ENCODE measurements at places on chromosomes 4 and X.

- DNase-seq, result no peak
Observed at GRCh38 chrX:67614423-67614822, 70.6 kb downstream of the AR start.

- DNase-seq, result no peak
Observed at GRCh38 chrX:110310896-110311295, 7.0 kb downstream of the AMMECR1 start.

DNA sequence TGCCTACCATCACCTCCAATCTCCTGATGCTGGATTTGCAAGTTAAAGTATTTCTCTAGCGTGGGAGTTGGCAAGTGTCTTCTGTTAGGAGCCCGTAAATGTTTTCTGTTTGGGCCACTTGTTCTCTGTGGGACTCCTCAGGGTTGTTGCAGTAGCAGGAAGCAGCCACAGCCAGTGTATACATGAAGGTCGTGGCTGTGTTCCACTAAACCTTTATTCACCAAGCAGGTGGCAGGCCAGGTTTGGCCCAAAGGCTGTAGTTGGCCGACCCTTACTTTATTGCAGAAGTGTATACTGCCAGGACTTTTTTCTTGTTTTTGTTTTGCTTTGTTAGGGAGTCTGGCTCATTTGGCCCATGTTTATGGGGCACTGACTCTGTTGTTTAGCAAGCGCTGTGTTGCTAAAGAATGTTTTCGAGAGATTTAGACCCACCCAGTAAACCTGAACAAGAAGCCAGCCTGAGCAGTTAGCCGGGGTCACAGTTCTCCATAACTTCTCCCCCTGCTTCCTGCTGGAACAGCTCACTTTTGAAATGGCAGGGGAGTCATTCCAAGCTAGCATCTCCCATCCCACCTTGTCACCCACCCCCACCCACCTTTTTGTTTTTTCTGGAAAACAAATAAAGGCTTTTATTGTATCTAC, 58.8 kb downstream of the SHROOM2 start:
- no peak for DNase-seq

DNA sequence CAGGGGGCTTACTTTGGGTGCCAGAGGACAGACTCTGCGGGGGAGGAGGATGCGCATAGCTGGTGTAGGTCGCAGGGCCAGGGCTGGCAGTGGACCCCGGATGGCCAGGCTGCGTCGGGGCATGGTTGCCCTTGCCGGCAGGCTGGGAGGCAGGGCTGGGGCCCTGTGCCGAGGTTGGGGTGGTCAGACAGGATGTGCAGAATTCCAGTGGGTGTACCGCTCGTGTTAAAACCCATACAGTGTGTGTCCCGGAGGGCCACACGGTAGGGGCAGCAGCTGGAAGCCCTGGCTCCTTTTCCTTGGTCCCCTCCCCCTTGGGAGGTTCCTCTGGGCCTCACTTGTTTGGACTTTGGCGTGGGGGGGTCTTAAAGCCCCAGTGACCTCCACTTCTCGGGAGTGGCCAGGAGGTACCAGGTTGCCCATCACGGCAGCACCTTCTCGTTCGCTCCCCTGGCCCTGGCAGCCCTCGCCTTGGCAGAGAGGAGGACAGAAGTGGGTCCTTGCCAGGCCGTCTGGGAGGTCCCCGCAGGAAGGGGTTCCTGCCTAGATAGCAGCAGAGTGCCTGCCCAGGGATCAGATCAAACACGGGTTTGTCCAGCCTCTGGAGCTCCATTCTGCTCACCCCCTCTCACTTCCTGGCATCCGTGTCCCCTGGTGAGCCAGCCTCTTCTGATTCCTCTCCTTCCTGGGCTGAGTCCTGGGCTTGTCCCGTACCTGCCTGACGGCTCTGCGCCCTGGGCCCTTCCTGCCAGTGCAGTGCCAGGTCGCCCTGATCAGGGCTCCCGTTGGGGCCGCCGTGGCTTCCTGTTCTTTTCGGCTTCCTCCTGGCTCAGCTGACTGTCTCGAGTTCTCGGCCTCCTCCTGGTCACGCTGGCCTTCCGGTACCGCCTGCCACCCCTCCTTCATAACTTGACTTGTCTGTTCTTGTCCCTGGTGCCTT, 56.7 kb upstream of the HGFAC start:
- DNase-seq, result no peak

DNA sequence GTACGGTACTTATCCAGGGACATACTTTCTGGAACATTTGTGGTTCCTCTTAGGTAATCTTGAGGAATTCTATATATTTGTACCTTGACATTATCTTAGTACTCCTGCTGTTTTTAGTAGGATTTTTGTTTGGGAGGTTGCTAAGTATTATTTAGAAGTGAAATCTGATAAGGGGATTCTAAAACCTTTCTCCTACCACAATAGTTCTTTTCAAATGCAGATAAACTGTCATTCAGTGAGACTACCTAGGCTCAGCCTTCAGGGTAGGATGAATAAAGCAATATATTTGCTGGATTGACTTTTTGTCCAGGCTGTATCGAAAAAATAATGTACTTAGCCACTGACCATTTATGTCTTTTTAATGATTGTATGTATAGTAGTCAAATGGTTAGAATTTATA, 25.4 kb downstream of the DIAPH2 start:
- no peak for DNase-seq

GRCh38 chr4:150348079-150348478, 233.9 kb upstream of the MAB21L2 start:
- DNase-seq, result no peak

- no peak for DNase-seq
Observed at GRCh38 chrX:149682956-149683947, 28.6 kb upstream of the MAGEA11 start.

DNA sequence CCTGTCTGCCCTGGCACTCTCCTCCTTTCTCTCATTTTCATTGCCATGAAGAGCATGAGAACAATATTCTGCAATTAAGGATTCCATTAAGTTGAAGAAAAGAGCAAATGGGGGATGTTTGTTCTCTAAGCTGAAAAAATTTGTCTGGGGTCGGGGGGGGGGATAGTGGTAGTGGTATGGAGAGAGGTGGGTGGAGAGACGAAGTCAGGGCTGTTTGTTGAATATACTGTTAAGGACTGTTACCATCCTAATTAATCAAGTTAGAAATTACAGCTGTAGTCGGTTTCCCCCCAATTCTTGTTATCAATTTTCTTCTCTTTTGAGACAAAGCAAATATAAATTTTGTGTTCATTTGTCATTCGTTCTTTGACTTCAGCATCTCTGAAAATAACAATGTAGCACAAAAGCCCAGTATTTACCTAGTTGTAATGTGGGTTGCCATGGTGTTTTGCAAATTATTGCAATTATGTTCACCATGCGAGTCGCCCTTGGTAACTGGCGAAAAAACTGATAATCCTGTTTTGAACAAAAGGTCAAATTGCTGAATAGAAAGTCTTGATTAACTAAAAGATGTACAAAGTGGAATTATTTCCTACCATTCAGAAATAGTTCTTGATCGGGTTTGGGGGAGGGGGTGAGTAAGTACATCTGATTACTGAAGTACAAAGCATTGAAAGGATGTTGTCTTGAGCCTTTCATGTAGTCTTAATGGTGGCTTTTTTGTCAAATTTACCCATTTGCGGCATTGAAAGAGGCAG, 139.1 kb downstream of the ARX start:
- DNase-seq, result no peak

DNA sequence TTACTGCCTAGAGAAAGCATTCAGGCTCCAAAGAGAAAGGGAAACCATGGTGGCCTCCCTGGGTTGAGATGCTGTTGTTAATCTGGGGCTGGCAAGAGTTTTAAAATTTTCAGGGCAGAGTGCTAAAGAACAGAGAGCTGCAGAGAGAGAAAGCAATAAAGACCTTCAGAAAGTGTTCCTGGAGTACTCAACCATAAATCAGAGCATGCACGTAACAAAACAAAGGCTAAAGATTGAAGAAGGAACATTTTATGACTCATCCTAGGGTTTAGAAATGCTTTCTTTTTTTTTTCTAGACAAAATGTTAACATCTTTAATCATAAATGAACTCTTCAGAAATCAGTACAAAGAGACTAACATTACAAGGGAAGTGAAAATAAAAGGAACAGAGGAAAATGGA, 562.3 kb upstream of the NDST4 start:
- no peak for DNase-seq

DNA sequence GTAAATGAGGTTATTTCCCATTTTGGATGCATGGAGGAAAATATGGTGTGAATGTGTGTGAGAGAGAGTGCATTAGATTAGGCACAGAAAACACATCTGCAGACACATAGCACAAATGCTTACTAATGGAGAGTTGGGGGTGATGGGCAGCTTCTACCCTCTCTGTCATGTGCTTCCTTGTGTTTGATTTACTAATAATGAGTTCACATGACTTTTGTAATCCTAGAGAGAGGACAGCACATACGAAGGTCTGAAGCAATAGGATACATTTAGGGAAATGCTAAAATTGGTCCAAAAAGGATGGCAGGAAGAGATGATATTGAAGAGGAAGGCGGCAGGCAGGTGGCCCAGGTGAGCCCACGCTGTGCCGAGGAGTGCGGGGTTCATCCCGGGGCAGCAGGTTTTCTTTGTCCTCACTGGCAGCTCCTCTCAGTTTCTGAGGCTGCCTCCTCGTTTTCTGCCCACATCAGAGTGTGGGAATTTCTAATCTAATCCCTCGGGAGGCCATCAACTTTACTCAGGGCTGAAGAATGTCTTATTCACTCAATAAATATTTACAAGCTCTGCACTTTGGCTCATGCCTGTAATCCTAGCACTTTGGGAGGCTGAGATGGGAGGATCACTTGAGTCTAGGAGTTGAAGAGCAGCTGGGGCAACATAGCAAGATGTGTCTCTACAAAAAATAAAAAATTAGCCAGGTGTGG, 15.9 kb upstream of the MAP9 start:
- DNase-seq, result peak; percentile 26

- DNase-seq, result no peak
Observed at GRCh38 chr4:83860200-83860599, 324.3 kb downstream of the GPAT3 start.

DNA sequence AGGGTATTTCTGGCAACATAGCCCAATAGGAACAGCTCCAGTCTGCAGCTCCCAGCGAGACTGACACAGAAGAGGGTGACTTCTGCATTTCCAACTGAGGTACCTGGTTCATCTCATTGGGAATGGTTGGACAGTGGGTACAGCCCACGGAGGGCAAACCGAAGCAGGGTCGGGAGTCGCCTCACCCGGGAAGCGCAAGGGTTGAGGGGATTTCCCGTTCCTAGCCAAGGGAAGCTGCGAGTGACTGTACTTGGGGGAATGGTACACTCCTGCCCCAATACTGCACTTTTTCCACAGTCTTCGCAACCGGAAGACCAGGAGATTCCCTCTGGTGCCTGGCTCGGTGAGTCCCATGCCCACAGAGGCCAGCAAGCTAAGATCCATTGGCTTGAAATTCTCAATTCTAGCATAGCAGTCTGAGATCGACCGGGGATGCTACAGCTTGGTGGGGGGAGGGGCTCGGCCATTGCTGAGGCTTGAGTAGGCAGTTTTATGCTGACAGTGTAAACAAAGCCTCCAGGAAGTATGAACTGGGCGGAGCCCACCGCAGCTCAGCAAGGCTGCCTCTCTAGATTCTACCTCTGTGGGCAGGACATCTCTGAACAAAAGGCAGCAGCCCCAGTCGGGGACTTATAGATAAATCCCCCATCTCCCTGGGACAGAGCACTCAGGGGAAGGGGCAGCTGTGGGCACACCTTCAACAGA, 14.0 kb upstream of the ADAD1 start:
- no peak for DNase-seq

DNA sequence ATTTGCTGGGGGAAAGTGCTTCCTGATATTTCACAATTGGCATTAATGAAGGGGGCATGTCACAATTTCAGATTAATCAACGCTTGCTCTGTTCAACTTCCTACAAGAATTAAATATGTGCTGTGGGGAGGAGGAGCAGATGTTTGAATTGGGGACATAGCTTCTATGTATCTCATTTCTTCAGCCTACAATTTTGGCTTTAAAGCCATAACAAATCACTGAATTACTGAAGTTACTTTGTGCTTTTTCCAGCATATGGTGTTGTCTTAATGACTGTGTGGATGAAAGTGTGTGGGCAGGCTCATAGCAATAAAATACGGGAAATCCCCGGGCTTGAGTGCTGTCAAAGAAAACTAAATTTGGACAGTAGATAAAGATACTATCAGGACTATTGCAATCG, 813 bp downstream of the TLR7 start:
- DNase-seq, result no peak

- no peak for DNase-seq
Observed at GRCh38 chrX:133608406-133608805, 193.1 kb upstream of the GPC4 start.

DNA sequence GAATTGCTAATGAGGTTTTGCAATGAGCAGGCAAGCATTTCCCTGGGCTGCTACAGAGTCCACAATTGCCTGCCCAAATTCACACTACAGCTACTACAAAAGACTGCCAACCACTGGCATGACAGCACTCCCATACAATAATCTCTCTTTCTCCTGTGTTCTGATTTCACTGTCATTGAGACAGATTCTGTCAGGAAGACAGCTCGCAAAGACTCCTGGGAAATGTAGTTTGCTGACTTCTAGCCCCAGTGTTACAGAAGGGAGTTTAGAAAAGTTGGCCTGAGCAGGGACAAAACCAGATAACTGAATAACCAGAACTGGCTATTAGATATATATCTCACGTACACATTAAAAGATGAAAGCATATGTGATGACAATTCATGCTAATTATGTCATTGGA, 1231.3 kb upstream of the PRKX start:
- no peak for DNase-seq

DNA sequence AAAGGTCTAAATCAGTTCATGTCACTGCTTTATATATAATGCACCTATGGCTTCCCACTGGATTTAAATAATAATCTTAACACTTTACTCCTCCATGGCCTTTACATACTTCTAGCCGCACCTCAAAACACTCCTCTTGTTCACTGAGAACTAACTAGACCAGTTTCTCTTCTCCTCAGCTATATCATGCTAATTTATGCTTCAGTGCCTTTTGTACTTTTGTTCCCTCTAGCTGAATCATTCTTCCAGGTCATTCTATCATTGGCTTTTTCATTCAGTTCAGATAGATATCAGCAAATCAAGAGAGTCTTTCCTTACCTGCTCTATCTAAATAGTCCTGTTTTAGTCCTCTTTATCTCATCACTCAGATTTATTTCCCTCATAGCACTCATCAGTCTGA, 64.2 kb downstream of the TET2 start:
- DNase-seq, result no peak

- DNase-seq, result no peak
Observed at GRCh38 chr4:181319629-181320028, 923.6 kb upstream of the TENM3 start.

- DNase-seq, result no peak
Observed at GRCh38 chr4:83436680-83437079, 18.9 kb downstream of the HELQ start.

DNA sequence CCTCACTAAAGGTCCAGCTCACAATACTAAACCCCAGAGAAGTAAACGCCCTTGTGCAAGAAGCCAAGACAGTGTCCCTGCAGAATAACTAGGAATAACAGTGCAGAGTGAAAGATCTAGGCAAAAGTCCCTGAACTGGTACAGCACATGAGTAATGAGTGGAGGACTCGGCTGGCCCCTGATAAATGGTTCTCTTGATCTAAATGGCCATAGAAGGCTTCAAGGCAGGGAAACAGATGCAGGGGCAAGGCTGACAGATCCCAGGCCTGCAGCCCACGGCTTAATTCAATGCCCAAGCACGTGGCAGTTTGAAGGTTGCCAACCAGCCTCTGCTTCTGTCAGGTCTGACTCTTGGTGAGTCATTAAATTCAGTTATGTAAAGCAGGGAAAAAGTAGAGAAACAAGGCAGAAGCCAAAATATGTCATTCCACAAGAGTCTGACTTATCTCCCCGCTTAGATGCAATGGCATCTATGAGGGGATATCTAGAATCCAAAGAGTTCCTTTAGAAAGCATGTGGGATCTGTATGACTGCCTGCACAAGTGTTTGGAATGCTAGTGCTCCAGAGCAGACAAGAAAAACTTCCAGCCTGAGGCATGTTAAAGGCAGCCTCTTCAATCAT, 121.3 kb downstream of the PRDM5 start:
- peak; percentile 3 for DNase-seq

GRCh38 chr4:94559351-94559806, 107.6 kb downstream of the PDLIM5 start:
- no peak for DNase-seq

Measured in H54 (cell line).